CD4-positive, alpha-beta T cell treated with Interleukin-4 for 1 hour (primary cell): ENCODE measurements at places on chromosomes 5 and 9.

DNA sequence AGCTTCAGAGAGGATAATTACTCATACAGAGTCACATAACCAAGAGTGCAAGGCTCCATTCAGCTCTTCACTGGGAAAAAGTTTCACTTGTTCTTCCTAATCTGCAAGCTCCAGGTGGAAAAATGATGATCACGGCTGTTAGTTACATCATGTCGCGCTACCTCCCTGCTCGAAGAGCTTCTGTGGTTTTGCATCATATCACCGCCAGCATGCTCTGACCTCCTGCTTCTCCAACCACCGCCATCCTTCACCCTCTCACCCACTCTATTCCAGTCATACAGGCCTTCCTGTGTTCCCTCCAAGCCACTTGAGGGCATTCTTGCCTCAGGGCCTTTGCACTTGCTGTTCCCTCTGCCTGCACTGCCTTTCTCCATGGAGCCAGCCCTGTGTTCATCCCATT, 47.1 kb downstream of the COL27A1 start:
- no peak for DNase-seq

- no peak for DNase-seq
These were observed 179.6 kb downstream of the LURAP1L start for GRCh38 chr9:12954441-12954840.

DNA sequence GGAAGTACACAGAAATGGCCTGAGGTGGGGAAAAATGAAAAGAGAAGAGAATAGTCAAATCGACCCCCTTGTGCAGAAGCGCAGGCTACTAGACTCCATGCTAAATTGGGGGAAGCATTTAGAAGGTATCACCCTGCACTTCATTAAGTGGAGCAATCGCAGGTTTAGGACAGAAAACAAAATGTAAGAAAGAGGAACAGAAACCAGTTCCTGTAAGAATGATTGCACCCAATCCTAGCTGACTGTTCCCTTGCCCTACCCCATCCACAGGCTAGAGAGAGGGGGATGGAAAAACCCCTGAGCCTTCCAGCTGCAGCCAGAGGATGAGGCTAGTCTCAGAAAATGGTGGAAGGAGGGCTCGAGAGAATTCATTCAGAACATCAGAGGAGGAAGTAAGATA, 23.9 kb upstream of the PPP1R2B start:
- no peak for DNase-seq

DNA sequence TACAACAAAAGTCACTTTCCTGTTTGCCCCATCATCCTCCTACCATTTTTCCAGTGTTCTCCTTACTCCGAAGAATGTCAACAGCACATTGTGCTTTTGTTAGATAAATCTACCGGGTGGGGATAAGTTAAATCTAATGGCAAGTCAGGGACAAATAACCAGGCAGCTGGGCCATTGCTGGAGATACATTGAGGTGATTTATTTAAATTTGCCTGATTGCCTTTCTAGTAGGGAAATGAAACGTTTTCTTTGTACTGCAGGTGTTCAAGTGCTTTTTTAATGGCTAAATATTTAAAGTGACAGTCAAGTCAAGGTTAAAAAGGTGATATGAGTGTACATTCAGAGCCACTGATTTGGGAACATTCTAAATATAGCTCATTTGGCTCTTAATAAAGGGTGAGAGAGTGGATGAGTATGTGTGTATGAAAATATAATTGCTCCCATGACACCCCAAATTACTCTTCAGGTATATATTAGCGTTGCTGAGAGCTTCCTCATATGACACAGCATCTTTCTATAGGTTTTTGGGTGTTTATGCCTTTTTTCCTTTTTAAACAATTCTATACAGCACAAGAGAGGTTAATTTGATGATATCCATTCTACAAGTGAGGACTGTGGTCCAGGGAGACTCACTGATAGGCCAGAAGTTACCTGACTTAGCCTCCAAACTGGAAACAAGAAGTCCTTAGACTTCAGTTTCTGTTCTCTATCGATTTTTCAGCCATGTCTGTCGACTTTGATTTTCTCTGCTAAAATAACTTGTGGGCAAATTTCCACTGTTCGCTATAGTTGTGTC, 51.9 kb downstream of the DMRT2 start:
- DNase-seq = no peak

- no peak for DNase-seq
These were observed 3.9 kb downstream of the GABRA1 start for GRCh38 chr5:161851691-161852299.

- DNase-seq = no peak
These were observed 55.4 kb downstream of the GOLM1 start for GRCh38 chr9:86043999-86044398.

DNA sequence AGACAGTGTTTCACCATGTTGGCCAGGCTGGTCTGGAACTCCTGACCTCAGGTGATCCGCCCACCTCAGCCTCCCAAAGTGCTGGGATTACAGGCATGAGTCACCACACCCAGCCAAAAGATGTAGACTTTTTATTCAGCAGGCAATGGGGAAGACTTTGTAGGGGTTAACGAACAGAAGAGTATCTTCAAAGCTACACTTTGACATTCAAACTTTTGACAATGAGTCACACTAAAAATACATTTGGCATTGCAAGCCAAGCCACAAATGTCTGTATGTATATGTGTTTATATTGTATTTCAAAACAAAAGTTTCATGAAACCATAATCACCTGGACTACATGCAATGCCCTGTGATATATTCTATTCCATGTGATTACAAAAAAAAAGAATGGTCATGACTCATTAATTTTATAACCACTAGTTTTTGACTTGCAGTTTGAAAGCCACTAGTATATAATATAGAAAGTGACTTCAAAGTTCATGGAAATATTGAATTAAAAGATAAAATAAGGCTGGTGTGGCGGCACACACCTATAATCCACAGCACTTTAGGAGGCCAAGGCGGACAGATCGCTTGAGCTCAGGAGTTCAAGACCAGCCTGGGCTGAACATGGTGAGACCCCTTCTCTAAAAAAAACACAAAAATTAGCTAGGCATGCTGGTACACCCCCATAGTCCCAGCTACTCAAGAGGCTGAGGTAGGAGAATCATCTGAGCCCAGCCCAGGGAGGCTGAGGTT, 8.3 kb downstream of the DIMT1 start:
- no peak for DNase-seq

DNA sequence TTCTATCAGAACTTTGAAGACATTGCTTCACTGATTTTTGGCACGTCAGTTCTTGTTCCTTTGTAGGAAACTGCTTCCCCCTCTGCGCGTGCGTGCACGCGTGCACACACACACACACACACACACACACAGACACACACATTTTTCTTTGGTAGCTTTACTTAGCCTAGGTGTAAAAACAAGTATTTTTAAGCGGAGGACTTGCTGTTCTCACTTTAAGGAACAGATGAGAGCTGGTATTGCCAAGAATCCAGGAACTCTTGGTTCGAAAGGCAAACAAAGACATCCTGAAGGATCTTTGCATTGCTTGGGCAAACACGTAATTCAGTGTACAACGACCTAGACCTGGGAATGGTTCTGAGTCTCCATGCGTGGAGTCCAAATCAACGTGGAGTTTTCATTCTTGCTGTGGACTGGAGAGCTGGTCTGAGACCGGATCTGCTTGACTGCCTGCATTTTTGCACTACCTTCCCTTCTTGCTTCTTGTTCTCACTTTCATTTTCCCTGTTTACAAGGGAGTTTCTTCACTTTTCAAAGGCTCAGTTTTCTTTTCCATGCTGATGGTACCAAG, 8.2 kb downstream of the TMEM268 start:
- peak; percentile 54 for DNase-seq

DNA sequence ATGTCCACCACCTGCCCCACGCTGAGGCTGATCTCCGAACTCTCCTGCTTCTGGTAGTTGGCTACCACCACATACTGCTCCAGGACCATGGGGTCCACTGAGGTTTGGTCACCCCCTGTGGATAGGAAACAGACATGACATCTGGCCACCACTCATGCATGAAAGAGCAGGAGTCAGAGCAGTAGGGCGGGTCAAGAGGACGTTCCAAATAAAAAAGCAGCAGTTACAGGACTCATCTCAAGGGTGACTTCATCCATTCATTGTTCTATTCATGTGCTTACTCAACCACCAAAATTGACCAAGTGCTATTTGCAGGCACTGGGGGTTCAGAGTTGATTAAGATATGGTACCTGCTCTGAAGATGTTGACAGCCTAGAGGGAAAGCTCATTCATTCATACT, 79.2 kb upstream of the UBTD2 start:
- DNase-seq = no peak

- DNase-seq = no peak
These were observed 208.4 kb downstream of the AOPEP start for GRCh38 chr9:94934816-94935328.

- DNase-seq = peak; percentile 78
These were observed 78.8 kb downstream of the F2RL2 start for GRCh38 chr5:76544268-76544926.

- no peak for DNase-seq
These were observed 28.9 kb downstream of the CERT1 start for GRCh38 chr5:75482482-75482881.

GRCh38 chr5:76425146-76425545, 22.1 kb downstream of the IQGAP2 start:
- no peak for DNase-seq

GRCh38 chr5:80959768-80960442, at the start of gene RASGRF2:
Gene RASGRF2, plus strand, starts transcription at chr5:80960363. Its CDS starts 376 bp downstream, at chr5:80960739.
- peak; percentile 39 for DNase-seq

DNA sequence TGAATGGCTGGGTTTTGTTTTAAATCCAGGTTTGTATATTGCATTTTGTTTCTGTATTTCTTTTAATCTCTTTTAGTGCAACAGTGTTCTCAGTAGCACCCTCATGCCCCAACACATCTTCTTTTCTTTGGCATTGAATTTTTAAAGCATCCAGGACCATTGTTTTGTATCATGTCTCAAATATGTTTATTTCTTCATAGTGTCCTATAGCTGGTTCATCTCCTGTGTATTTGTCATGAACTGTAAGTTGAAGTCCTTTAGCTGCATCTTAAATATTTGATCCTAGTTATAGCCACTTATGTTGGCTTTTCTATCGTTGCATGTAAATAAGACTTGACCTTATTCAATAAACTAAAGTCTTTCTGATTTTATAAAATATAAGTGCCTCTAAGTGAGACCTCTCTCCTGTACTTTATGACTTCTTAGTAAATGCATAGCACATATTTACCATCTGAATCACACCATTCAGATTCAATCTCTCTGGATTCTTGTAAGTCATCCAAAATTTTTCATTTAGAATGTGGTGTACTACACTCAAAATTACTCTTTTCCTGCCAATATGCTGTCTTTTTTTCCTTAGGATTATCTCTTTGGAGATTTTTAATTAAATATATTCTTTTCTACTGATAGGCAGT, 21.0 kb upstream of the ERCC6L2 start:
- DNase-seq = no peak

DNA sequence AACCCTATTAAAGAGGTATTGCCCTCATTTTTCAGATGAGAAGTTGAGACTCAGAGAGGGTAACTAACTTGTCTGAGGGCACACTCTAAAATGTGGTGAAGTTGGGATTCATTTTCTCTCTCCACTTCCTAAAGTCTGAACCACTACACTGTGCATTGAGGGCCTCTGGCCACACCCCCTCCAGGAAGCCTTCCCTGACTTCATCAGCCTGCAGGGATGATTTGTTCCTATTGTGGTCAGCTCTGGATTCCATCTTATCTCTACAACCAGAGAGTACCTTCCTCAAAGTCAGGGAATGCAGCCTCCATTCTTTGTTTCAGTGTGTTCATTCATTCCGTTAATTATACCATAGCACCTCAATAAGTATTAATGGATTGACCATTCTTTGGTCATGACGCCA, 356.0 kb upstream of the PANK3 start:
- no peak for DNase-seq

DNA sequence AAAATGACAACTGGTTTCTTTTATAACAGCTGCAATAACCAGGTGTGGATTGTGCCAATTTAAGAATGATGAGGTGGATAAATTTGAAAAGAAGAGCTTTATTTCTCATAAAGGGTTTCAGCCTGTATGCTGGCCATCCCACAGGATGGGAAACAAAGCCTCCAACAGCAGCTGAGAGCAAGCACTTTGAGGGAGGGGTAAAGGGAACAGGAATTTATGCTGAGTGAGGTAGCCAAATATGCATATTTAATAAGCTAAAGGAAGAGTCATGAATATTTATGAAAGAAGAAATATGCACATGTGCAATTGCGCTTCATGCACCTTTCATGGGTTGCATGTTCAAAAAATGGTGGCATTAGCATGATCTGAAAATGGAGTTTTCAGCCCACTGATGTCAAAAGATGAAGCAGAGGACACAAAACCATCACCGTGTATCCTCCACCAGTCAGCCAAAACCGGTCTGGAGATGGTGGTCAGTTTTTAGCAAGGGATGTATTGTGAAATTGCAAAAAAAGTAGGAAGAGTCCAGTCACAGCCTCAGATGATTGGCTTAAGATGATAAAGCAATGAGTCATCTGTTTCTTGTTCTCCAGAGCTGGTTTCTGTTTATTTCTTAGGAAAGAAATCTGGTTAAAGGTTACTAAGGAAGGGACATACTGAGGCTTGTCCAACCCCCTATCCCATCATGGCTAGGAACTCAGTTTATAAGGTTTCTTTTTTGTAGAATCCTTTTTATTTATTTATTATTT, 47.9 kb downstream of the DEPDC1B start:
- peak; percentile 20 for DNase-seq

DNA sequence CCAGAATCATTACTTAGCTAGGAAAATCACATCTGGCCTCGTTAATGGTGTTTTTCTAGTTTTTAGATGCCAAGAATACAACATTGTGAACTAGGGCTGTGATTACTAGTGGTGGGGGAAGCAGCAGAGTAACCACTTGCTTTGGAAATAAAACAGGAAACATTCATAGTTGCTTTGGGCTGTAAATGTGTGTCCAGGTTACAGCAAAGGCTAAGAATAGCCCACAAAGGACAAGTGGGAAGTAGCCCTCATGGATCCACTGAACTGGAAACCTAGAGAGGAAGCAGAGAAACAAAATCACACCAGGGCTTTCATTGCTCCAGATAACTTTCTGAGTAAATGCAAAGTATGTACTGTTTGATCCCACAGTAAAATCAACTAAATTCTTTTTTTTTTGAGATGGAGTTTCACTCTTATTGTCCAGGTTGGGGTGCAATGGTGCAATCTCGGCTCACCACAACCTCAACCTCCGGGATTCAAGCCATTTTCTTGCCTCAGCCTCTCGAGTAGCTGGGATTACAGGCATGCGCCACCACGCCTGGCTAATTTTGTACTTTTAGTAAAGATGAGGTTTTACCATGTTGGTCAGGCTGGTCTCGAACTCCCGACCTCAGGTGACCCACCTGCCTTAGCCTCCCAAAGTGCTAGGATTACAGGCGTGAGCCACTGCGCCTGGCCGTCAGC, 56.2 kb upstream of the TNFSF15 start:
- DNase-seq = no peak

GRCh38 chr9:132600326-132600984, 18.0 kb downstream of the BARHL1 start:
- DNase-seq = no peak

- no peak for DNase-seq
These were observed 5.8 kb downstream of the HAPLN1 start for GRCh38 chr5:83714810-83715209.

DNA sequence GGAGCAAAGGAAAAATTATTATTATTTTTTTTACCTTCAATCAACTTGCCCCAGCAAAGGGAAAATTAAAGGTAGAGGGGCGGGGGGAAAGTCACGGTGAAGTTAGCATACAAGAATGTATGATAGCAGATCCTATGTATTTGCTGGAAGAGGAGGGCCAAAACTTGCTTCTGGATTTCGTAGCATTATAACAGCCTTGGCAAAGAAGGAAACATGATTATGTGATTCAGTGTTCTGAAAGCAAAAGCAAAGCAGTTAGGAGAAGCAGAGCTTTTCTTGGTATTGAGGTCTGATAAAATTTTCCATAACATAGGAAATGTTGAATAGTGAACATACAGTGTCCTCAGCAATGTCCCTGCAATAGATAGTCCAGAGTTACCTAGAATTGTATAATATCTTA, 32.4 kb downstream of the MAST4 start:
- DNase-seq = no peak

- no peak for DNase-seq
These were observed 495.6 kb upstream of the CTNND2 start for GRCh38 chr5:12399868-12400267.
